ENCODE measurements at places on chromosomes 3 and 15. TPM values are rescaled to one million over a fixed set of nuclear protein-coding genes. Genes with fewer than 3 reads are reported as not detected.
A peak's percentile ranks its signal among the peaks of the same experiment; 100 is the strongest.

STAB1 gene
- 0.42 TPM for total RNA-seq

GRCh38 chr3:9649791-9650521, 651 bp downstream of the MTMR14 start:
- DNase-seq, result no peak
- H3K36me3 ChIP-seq, result peaks cover 33% of the 10 kb centered on the region
- H3K27me3 ChIP-seq, result no peaks in the 10 kb centered on the region
- peak overlapping the region; percentile 90 for H3K27ac ChIP-seq
- peaks cover 19% of the 10 kb centered on the region for H3K4me1 ChIP-seq

DNA sequence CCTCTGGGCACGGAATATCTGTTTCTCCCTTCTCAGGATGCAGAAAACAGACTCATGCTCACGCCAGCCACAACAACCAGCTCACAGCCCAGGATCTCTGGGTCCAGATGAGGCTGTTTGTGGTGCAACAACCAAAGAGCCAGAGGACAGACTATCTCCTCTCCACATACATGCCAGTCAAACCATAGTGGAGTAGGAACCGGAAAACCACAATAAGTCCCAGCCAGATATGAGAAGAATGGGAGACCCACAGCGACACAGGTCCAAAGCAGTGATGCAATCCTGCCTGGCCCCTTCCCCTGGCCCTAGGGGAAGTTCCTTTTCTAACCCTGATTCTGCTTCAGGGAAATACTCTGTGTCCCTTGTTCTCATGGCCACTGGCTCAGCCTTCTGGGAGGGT, 27.6 kb downstream of the MEX3B start:
- no peak overlapping the region for H3K27ac ChIP-seq
- DNase-seq, result no peak
- H3K4me3 ChIP-seq, result no peak overlapping the region
- peaks cover 5% of the 10 kb centered on the region for H3K27me3 ChIP-seq
- no peaks in the 10 kb centered on the region for H3K4me1 ChIP-seq
- H3K36me3 ChIP-seq, result no peaks in the 10 kb centered on the region

GRCh38 chr15:70348581-70349344, 251.0 kb upstream of the TLE3 start:
- H3K4me3 ChIP-seq, result no peak overlapping the region
- no peak overlapping the region for H3K27ac ChIP-seq
- no peak for DNase-seq
- H3K4me1 ChIP-seq, result no peaks in the 10 kb centered on the region

CXCR6 gene
- total RNA-seq, result 23.7 TPM

DNA sequence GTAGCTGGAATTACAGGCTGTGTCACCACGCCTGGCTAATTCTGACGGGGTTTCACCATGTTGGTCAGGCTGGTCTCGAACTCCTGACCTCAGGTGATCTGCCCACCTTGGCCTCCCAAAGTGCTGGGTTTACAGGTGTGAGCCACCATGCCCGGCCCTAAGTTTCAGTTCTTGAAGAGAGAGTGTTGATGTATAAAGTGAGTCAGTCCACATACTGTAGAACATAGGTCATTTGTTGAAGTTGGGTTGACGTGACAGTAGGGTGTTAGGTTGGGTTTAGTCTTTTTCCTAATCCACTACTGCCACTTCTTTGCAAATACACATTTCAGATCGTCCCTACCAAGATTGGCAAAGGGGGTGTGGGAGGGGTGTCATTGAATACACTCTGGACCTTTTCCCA, 15.2 kb downstream of the DNAJC19 start:
- H3K27ac ChIP-seq, result no peak overlapping the region
- H3K27me3 ChIP-seq, result no peaks in the 10 kb centered on the region
- no peak for DNase-seq
- H3K36me3 ChIP-seq, result peaks cover 54% of the 10 kb centered on the region
- H3K4me3 ChIP-seq, result no peak overlapping the region
- H3K4me1 ChIP-seq, result peaks cover 4% of the 10 kb centered on the region

DNA sequence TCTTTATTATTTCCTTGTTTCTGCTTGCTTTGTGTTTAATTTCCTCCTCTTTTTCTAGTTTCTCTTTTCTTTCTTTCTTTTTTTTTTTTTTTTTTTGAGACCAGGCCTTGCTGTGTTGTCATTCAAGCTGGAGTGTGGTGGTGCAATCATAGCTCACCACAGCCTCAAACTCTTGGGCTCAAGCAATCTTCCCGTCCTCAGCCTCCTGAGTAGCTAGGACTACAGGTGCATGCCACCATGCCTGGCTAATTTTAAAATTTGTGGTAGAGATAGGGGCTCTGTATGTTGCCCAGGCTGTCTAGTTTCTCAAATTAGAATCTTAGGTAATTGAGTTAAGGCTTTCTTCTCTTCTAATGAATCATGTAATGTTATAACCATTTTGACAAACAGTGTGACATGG, 22.4 kb downstream of the SLMAP start:
- H3K4me3 ChIP-seq, result no peak overlapping the region
- H3K27me3 ChIP-seq, result no peaks in the 10 kb centered on the region
- peaks cover 5% of the 10 kb centered on the region for H3K4me1 ChIP-seq
- no peak overlapping the region for H3K27ac ChIP-seq

GRCh38 chr3:120555657-120556509, 40.3 kb upstream of the NDUFB4 start:
- H3K36me3 ChIP-seq, result no peaks in the 10 kb centered on the region
- peaks cover 13% of the 10 kb centered on the region for H3K4me1 ChIP-seq
- no peak overlapping the region for H3K27ac ChIP-seq
- H3K4me3 ChIP-seq, result no peak overlapping the region

- no peak overlapping the region for H3K4me3 ChIP-seq
- no peak overlapping the region for H3K27ac ChIP-seq
- H3K4me1 ChIP-seq, result no peaks in the 10 kb centered on the region
- no peaks in the 10 kb centered on the region for H3K36me3 ChIP-seq
- no peak for DNase-seq
Observed at GRCh38 chr3:151841801-151842200, 27.9 kb downstream of the AADAC start.

GRCh38 chr3:191331388-191331787, 1.1 kb upstream of the UTS2B start:
- H3K27me3 ChIP-seq, result no peaks in the 10 kb centered on the region
- DNase-seq, result no peak
- H3K27ac ChIP-seq, result no peak overlapping the region
- peaks cover 12% of the 10 kb centered on the region for H3K4me1 ChIP-seq
- peak overlapping the region; percentile 75 for H3K4me3 ChIP-seq

DNA sequence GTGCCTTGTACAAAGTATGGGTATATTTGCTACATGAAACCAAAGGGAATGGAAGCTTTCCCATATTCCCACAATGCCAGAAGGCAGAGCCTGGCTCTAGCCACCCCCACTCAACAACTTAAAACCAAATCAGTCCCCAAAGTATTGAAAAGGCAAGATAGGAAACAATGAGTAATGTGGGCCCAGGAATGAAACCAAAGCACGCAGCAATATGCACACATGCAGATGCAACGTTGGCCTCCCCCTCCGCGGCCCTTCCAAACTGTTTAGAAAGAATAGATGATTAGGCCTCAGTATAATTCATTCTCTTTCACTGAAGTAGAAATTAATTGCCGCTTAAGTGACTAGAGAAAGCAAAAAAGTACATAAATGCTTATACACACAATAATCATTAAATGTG, 59.1 kb downstream of the THRB start:
- H3K27me3 ChIP-seq, result no peaks in the 10 kb centered on the region
- no peak for DNase-seq
- no peaks in the 10 kb centered on the region for H3K36me3 ChIP-seq
- H3K4me1 ChIP-seq, result no peaks in the 10 kb centered on the region
- no peak overlapping the region for H3K4me3 ChIP-seq

ROPN1 gene
- total RNA-seq, result not detected

SLC22A13 gene
- 0.76 TPM for total RNA-seq

- no peak overlapping the region for H3K4me3 ChIP-seq
- no peaks in the 10 kb centered on the region for H3K4me1 ChIP-seq
- H3K27me3 ChIP-seq, result no peaks in the 10 kb centered on the region
- H3K36me3 ChIP-seq, result no peaks in the 10 kb centered on the region
Observed at GRCh38 chr3:22012471-22012870, 261.5 kb upstream of the ZNF385D start.

COL6A6 gene
- total RNA-seq, result not detected

ATRIP gene
- 11.5 TPM for total RNA-seq

ELL3 gene
- 0.99 TPM for total RNA-seq

DNA sequence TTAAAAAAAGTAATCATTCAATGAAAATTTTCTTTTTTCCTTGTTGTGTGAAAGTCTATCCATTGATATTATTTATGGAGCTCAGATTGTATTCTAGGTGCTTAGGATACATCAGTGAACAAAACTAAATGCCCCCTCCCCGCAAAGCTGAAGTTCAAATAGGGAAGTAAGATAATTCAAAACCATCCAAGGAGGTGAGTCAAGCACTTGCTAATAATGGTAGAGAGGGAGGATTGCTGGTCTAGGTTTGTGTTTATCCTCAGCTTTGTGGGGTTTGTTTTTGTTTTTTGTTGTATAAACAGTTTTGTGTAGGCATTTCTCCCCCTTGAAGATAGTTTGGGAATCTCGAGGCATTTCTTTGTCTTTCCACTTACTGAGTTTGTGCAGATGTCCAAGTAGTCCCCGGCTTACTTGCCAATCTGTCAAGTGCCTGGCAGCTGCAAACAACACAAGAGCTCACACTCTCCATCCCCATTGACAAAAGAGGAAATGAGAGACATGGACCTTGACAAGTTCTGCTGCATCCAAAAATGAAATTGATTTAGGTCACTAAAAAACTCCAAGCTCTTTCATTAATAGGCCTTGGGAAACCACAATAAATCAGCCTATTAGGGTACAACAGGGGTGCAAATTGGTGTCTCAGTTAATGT, 575.8 kb upstream of the TBL1XR1 start:
- H3K27me3 ChIP-seq, result no peaks in the 10 kb centered on the region
- no peak overlapping the region for H3K27ac ChIP-seq
- no peak overlapping the region for H3K4me3 ChIP-seq

CPA3 gene
- total RNA-seq, result 1.1 TPM

DNA sequence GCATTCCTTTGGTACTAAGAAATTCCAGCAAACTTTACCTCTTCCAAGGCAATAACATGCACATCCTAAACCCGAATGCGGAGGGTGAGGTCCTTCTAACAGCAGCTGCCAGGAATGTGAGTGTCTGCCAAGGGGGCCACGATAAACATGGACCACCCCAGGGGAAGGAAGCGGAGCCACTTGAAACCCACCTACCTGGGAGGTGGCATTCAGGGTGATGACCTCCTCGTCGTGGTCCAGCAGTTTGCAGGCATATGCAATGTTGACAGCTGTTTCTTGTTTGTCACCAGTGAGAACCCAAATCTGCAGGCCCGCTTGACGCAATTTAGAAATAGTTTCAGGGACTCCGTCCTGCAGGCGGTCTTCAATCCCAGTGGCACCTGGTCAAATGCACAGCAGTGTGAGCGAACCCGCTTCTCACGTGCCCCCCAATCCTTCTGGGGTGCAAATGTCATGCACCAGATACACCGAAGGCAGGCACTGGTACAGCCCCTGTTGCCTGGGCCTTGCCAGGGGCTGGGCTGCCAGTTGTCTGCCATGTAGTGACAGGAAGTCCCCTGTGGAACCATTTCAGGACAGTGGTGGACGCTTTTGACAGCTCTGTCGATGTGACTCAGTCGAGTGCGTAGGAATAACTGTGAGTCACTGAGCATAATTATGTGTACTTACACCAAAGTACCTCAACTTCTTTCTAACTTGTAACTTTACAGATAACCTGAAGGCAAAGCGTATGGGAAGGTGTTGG, 161.2 kb downstream of the ATP10A start:
- no peak overlapping the region for H3K4me3 ChIP-seq
- no peak for DNase-seq
- H3K4me1 ChIP-seq, result no peaks in the 10 kb centered on the region
- H3K27ac ChIP-seq, result no peak overlapping the region

RNF123 gene
- 47.1 TPM for total RNA-seq

GRCh38 chr3:99509224-99509623, 129.2 kb upstream of the COL8A1 start:
- H3K36me3 ChIP-seq, result no peaks in the 10 kb centered on the region
- no peaks in the 10 kb centered on the region for H3K4me1 ChIP-seq
- no peaks in the 10 kb centered on the region for H3K27me3 ChIP-seq
- H3K4me3 ChIP-seq, result no peak overlapping the region
- DNase-seq, result no peak
- no peak overlapping the region for H3K27ac ChIP-seq

GRCh38 chr3:149501524-149501923, 27.0 kb downstream of the TM4SF4 start:
- no peak overlapping the region for H3K4me3 ChIP-seq
- H3K27me3 ChIP-seq, result peaks cover 2% of the 10 kb centered on the region
- H3K36me3 ChIP-seq, result no peaks in the 10 kb centered on the region
- H3K4me1 ChIP-seq, result no peaks in the 10 kb centered on the region
- no peak overlapping the region for H3K27ac ChIP-seq
- no peak for DNase-seq

DNA sequence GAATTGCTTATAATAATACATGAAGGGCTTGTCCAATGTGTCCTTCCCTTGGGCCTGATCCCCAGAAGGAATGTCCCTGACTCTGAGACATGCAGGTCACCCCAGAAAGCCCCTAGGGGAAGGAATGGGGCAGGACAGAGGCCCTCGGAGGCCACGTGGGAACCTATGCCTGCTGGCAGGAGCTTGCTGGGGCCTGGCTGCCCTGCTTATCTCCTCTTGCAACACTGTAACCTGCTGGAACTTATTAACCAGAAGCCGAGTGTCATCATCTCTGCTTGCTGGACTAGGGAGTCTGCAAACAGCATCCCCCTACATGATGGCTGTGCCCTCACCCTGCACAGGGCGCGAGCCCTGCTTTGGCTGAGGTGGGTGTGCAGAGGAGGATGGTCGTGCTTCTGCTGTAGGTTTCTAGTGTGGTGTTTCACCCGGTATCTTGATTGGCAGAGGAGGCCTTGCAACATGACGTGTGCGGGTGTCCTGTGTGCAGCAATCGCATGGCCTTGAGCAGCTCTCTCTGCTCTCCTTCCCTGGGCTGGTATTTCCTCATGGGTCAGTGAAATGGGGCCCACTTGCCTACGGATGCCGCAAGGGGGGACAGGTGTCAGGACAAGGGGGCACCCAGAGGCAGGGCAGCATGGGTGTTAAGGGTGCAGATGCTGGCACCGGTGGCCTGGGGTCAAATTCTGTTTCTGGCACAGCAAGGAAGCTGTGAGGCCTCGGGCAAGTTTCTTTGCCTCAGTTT, 5.0 kb downstream of the CHST13 start:
- H3K4me1 ChIP-seq, result no peaks in the 10 kb centered on the region
- H3K4me3 ChIP-seq, result no peak overlapping the region
- no peak for DNase-seq
- no peaks in the 10 kb centered on the region for H3K36me3 ChIP-seq
- H3K27me3 ChIP-seq, result no peaks in the 10 kb centered on the region

GRCh38 chr15:31259562-31260252, 66.9 kb upstream of the KLF13 start:
- peaks cover 44% of the 10 kb centered on the region for H3K4me1 ChIP-seq
- no peaks in the 10 kb centered on the region for H3K36me3 ChIP-seq
- H3K27ac ChIP-seq, result no peak overlapping the region
- H3K27me3 ChIP-seq, result no peaks in the 10 kb centered on the region
- DNase-seq, result no peak

Data from CD4-positive, CD25-positive, alpha-beta regulatory T cell (primary cell).